Upper lobe of right lung (tissue), 1 donor: ENCODE measurements at places on chromosomes 4 and X. TPM values are rescaled to one million over a fixed set of nuclear protein-coding genes. Genes with fewer than 3 reads are reported as not detected.

DNA sequence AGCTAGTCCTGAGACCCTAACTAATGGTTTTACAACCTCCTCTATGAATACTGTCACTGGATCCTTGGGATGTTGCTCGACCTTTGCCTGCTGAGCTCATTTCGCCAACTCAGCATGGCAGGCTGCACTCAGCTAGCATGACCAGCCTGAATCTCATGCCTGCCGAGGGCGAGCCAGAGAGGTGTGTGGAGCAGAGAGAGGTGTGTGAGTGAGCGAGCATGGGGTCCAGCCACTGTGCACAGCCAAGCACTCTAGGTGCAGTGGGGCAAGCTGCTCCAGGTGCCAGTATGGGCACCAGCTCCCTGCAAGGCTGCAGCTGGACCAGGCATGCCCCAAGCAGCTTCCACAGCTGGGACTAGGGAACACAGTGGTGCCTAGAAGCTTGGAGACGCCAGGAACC is 410.9 kb downstream of the PCDH10 start:
- H3K4me1 ChIP-seq = no peaks in the 10 kb centered on the region
- H3K36me3 ChIP-seq = no peaks in the 10 kb centered on the region
- DNase-seq = peak; percentile 58
- no peaks in the 10 kb centered on the region for H3K27me3 ChIP-seq

DNA sequence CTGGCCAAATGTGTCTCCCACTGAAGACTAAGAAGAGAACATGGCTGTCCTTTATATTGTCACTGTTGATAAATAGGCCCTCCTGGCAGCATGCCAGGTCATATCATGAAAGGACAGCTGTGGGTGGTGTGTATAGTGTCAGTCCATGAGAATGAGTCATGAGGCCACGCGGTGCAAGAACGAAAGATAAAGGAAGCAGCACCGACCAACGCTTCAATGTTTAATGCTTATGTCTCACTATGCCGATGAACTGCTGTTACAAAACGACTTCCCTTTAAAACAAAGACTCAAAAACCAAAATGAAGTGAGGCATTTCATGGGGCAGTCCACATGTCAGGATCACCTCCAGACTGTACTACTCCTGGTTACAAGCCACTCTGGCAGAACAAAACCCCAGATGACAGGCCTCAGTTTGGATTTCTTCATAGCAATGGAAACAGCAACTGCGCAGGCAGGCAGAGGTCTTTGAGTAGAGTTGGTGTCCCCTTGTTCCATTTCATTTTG is 5.2 kb upstream of the TCEANC start:
- H3K4me3 ChIP-seq = no peak overlapping the region
- H3K36me3 ChIP-seq = no peaks in the 10 kb centered on the region
- peak overlapping the region; percentile 60 for H3K27ac ChIP-seq
- DNase-seq = peak; percentile 58

GRCh38 chr4:146930673-146931072 is 15.0 kb downstream of the TTC29 start:
- no peak overlapping the region for H3K27ac ChIP-seq
- DNase-seq = no peak
- H3K27me3 ChIP-seq = no peaks in the 10 kb centered on the region
- no peak overlapping the region for H3K4me3 ChIP-seq
- no peaks in the 10 kb centered on the region for H3K36me3 ChIP-seq
- H3K4me1 ChIP-seq = no peaks in the 10 kb centered on the region

RASL11B gene
- 2.2 TPM for total RNA-seq

DNA sequence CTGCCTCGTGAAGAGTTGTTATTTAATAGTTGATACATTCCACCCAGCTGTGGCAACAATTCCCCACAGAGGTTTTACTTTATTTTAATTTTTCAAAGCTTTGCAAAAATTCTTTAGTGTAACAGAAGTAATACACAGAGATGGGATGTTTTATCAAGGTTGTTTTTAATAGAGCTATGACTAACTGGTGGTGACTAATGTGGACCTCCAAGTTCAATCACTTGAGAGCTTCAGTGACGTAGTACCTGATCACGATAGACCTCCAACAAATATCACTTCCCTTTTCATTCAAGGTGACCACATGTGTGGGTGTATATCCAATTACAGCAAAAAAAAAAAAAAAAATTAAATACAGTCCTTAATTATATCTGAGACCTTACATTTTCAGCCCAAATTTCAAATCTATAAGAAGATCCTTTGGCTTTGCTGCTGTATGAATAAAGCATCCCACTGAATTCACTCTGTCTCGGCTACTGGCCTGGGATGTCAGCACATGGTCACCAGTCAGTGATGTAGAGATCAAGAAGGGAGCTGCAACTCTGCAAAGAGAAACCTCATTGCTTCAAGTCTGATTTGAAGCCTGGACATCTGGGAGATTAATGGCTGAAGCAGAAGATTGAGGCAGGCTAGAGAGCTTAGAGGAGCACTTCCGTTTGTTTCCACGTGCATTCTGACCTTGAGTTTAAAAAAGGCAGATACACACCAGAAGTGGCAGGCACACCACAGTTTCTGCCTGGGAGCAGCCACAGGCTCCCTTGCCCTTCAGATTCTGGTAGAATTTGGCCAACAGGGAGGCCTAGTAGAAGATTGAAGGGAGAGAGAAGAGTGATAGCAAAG is 345.9 kb upstream of the NOCT start:
- H3K4me3 ChIP-seq = no peak overlapping the region
- no peaks in the 10 kb centered on the region for H3K27me3 ChIP-seq
- H3K36me3 ChIP-seq = no peaks in the 10 kb centered on the region
- H3K27ac ChIP-seq = no peak overlapping the region
- H3K4me1 ChIP-seq = no peaks in the 10 kb centered on the region

DNA sequence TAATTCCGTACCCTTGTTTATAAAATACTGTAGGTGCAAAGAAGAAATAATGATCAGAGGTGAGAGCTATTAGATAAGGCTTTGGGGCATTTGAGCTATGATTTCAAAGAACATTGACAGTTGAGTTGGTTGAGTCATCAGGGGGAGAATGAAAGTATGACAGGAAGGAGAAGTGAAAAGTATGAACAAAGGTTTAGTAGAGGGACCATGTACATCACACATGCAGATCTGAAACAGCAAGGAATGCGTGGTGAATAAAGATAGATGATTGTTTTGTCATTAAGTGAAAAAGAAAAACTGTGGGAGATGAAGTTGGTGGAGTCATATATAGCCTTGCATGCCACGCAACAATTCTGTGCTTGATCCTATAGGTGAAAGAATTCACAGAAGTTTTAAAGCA is 163.1 kb downstream of the ARAP2 start:
- no peak for DNase-seq
- no peak overlapping the region for H3K27ac ChIP-seq
- no peaks in the 10 kb centered on the region for H3K27me3 ChIP-seq
- peaks cover 39% of the 10 kb centered on the region for H3K36me3 ChIP-seq

EVC gene
- total RNA-seq = 27.6 TPM
